ENCODE measurements at places on chromosomes 6 and 20. TPM values are rescaled to one million over a fixed set of nuclear protein-coding genes. Genes with fewer than 3 reads are reported as not detected.

- no peak for DNase-seq
Measured at GRCh38 chr6:35804996-35805736, at the start of gene LHFPL5. Gene LHFPL5, plus strand, starts transcription at chr6:35805352. Its CDS starts 319 bp downstream, at chr6:35805671.

DNA sequence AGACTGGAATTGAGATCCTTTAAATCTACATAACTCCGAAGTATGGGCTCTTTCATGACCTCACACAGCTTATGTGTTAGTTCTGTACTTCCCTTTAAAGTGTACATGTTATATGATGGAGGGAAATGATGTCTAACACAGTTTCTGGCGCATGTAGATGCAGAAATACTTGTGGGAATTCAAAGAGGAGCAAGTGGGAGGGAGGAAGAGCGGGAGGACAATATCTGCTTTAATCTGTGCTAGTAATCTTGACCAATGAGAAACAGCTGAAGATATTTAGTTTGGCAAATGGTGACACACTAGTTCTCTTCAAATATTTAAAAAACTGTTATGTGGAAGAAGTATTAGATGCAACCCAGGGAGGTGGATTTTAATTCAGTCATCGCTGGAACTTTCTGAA is 62.9 kb upstream of the PLEKHG1 start:
- DNase-seq: no peak

- DNase-seq: no peak
Measured at GRCh38 chr6:3186974-3187382, 29.6 kb upstream of the TUBB2A start.

- no peak for DNase-seq
Measured at GRCh38 chr6:163712566-163712961, 298.0 kb downstream of the QKI start.

GRCh38 chr20:35700625-35701148 is 1.5 kb downstream of the ROMO1 start:
- no peak for DNase-seq

DNA sequence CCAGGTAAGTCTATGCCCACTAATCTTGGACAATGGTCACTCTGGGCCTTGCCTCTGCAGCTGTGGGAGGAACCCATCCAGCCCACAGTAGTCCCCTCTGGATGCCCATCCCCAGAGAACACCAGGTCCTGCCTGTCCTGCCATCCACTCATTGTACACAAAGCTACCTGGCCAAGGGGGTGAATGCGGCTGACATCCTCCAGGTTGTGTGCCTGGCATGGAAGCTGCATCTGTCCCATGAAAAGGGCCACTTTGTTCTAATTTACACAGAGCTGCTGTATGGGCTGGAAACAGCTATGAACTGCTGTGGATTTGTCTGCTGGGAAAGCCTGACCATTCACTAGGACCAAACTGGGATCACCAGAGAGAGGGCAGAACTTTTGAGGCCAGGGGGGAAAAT is 324.8 kb downstream of the LRFN2 start:
- DNase-seq: no peak

DNA sequence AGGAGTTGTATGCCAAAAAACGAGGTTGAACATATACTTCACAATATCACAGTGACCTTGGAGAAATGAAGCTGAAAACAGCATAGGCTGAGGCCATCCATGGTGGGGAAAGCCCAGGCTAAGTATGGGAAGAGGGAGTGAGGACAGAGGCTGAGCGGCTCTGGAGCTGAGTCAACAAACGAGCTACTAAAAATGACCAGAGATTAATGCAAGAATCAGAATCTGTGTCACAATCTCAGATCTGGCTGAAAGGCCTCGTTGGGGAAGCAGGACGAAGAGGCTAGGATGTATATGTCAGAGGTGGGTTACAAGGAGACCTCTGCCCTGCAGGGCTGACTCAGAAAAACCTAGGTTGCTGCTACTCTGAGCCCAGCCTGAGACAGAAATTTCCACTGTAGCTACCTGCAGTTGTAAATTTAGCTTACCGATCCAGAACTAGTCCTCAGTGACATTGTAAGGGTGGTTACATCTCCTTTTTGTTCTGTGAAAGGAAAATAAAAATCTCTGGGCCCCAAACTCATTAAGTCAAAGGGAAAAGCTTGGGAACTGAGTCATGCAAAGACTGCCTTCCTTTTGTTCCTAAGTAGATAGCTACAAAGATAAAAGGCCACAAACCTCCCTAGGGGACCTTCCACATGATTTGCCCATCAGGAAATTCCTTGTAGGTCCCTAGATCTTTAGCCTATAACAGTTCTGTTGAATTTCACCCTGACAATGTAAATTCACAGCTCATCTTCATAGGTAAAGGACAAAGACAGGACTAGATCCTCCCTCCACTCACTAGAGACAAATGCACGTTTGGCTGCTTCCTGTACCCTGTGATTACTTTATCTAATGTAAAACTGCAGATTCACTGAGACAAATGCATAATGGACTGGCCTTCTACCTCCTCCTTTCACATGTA is 8.5 kb upstream of the TUBB2A start:
- DNase-seq: peak; percentile 32

- DNase-seq: peak; percentile 49
Measured at GRCh38 chr6:148358196-148358785, 15.7 kb downstream of the SASH1 start.

GRCh38 chr6:151060096-151060765 is 179.5 kb upstream of the AKAP12 start:
- DNase-seq: peak; percentile 96

- peak; percentile 60 for DNase-seq
Measured at GRCh38 chr20:43537921-43538877, 20.6 kb upstream of the SGK2 start.

DNA sequence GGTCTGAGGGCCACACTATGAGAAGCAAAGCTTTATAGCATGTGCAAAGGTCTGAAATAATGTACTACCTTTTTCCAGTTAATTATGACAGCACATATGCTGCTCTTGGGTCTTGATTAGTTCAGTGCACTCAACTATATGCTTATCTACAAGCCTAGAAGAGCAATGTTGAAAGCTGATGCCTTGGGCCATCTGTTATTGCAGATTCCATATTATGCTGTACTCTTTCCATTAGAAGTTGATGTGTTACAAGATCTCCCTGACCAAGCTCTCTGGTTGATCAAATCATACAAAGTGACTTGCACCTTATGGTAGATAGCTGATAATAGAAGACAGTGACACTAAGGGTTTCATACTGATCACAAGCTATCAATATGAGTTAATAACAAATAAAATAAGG is 327.3 kb downstream of the FRK start:
- DNase-seq: no peak

DNA sequence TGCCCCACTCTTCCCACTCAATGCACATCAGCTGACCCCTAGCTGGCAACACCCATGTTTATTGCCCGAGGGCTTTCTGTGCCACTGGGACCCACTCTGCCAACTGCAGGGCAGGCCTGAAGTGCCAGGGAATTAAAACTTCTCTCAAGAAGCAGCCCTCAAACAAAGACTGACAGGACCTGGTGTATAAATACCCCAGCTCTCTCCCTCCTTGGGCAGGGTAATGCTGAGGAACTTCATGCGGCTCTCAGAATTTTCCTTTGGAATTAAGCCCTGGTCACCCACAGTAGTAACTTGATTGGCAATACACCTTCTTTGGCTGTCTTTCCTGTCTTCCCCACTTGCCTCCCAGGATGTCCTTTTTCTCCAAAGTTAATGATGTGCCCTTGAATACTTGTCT is 5.3 kb upstream of the GDAP1L1 start:
- no peak for DNase-seq

DNA sequence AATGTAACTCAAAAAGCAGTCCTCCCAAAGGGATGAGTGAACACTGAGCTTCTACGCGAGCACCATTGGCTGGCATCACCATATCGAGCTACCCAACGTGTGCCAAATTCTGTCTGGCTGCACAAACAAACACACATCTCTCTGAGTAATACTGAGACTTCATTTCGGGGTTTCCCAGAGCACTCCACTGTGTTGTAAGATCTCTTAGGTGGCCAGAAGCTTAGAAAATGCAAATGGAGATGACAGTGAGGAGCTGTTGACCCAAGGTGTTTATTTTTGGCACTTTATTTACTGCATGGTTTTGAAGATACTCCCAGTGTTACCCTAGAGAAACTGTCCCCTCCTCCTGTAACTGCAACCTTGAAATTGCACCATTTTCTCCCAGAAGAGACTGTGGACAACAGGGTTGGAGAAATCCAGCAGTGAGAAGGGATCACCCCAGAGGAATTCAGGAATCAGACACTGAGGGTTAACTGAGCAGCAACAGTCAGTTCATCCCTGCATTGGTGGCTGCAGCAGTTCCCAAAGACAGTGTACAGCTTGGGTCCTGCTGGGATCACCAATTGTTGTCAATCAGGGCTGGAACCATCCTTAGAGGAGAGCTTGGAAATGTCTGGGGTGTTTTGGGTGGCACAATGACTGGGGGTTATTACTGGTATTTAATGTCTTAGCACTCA is 1.0 kb upstream of the RIPOR2 start:
- peak; percentile 58 for DNase-seq

GRCh38 chr6:105995391-105995865 is 90.7 kb upstream of the PRDM1 start:
- peak; percentile 17 for DNase-seq

DNA sequence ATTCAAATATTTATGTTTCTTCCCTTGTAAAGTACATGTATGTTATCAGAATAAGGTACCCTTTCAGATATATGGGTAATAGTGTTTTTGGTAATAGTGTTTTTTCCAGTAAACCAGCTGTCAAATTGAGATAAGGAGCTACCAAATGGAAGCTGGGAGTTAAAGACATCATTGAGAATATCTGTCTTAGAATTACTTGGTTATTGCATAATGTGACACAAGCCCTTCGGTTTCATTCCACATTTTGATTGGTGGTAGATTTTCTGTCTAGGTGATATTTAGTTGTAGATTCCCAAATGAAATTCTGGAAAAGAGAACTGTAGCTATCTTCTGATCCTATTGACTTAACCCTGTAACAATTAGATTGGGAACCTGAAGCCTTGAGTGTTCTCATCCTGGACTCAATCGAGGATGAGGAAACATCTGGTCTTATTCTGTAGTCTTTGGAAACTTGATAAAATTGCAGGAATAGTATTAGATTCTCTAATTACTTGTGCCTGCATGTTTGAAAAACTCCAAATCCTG is 75.1 kb upstream of the SYNJ2 start:
- no peak for DNase-seq

- no peak for DNase-seq
Measured at GRCh38 chr6:53315086-53315724, 33.5 kb downstream of the ELOVL5 start.

DNA sequence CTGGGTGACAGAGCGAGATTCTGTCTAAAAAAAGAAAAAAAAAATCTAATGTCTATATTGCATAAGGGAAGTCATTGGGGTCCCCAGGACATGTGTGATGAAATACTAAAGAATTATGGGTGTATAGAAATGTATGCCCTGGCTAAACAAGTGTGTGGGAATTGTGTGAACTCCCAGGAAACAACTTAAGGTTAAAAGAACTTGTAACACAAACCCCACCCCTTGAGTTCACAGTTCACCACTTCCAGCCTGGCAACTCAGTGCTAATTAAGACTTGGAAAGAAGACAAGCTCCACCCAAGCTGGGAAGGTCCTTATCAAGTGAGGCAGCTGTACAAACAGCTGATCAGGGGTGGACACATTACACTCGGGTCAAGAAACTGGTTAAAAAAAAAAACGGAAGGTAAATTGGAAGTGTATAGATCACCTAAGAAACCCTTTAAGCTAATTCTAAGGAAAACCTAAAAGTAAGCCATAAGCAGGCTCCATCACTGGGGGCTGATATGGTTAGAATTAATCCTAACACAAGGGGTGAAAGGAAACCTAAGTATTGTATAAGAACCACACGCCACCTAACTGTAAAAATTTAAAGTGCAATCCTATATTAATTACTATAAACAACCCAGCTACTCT is 25.2 kb downstream of the HLA-A start:
- DNase-seq: no peak

GRCh38 chr6:111841822-111842221 is 31.4 kb downstream of the FYN start:
- peak; percentile 76 for DNase-seq

DNA sequence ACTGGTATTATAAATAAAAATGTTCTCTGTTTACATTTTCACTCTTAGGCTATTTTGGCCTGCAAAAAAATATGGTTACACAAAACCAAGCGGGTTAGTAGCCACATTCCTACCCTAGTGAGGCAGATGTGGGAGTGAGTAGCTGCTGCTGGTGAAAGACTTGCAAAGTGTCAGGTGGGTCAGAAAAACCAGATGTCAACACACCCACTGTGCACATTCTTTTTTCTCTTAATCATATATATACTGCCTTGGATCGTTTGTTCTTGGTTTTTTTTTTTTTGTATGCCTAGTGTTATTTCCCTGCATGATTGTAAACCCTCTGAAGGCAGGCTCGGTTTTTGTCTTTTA is 68.0 kb upstream of the TFB1M start:
- peak; percentile 96 for DNase-seq

DNA sequence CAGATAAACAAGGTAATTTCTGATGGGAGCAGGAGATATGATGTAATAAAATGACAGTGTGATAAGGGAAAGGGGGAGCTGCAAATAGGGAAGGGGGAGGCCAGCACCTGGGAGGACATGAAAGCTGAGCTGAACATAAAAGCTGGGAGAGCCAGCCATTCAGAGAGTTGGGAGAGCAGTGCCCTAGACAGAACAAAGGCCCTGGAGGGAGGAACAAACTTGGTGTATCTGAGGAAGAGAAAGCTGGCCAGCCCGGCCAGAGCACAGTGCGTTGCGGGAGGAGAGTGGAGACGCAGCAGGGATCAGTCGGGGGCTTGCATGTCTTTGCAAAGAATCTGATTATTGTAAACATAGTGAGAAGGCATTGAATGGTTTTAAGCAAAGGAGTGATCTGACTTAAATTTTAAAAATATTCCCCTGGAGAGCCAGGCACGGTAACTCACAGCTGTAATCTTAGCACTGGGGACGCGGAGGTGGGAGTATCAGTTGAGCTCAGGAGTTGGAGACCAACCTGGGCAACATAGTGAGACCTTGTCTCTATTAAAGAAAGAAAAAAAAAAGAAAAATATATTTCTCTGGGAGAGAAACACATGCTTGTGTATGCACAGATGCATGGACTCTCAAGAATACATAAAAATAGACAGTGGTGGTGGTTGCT is 318.2 kb downstream of the ZFAND3 start:
- no peak for DNase-seq

DNA sequence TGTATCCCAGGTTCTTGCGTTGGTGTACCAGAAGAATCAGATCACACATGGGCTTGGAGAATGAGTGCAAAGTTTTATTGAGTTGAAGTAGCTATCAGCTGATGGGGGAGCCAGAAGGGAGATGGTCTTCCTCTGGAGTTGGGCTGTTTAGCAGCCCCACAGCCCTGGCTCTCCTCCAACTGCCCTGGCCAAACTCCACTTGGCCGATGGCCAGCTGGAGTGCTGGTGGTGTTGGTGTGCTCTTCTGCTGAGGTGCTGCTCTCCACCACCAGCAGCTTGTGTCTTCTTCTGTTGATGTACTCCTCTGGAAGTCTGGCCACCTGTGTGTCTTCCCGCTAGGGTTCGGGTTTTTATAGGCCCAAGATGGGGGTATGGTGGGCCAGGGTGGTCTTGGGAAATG is 172.8 kb downstream of the TINAG start:
- DNase-seq: no peak

AIF1 gene
- polyA plus RNA-seq: not detected

PAK5 gene
- not detected for polyA plus RNA-seq

VSX1 gene
- polyA plus RNA-seq: not detected

ZBTB12 gene
- 8.1 TPM for polyA plus RNA-seq

ASIP gene
- not detected for polyA plus RNA-seq

HEY2 gene
- polyA plus RNA-seq: not detected

SLC32A1 gene
- polyA plus RNA-seq: not detected

DEFB132 gene
- not detected for polyA plus RNA-seq

TMEM217 gene
- polyA plus RNA-seq: 2.5 TPM

ADGRF5 gene
- not detected for polyA plus RNA-seq

TBX18 gene
- 0.86 TPM for polyA plus RNA-seq

C6orf141 gene
- polyA plus RNA-seq: not detected

HTR1E gene
- not detected for polyA plus RNA-seq

CAGE1 gene
- not detected for polyA plus RNA-seq

BNIP5 gene
- not detected for polyA plus RNA-seq

ZNF165 gene
- polyA plus RNA-seq: 0.09 TPM

Data from IMR-90 (cell line).